NCI-H1417 treated with DMSO at 0.1 percent for 48 hours (cell line): ENCODE measurements at places on chromosomes 6 and 20.

- no peak for DNase-seq
These were observed 165.1 kb downstream of the SASH1 start for GRCh38 chr6:148507774-148508173.

- DNase-seq = no peak
These were observed 17.4 kb downstream of the MACROD2 start for GRCh38 chr20:14012671-14013070.

GRCh38 chr6:70846207-70846835 is 110.5 kb downstream of the B3GAT2 start:
- DNase-seq = no peak

- DNase-seq = no peak
These were observed 6.0 kb downstream of the MTFR2 start for GRCh38 chr6:136244061-136244616.

DNA sequence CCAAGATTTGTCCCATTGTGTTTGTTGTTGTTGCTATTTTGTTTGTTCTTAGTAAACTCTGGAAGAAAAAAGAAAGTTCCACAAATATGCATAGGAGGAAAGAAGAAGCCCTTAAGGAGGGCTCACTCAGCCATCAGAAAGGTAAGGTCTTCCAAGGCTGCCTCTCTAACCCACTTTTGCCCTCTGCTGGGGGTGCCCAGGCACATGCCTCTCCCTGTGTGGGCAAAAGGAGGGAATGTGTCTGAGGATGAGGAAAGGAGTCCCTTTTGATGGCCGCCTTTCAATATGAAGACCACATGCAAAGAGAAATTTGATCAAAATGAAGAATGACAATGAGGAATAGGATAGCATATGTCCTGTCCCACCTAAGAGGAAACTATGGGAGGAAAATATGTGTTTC is 248.2 kb upstream of the POU3F2 start:
- no peak for DNase-seq

GRCh38 chr6:63795006-63795405 is 159.4 kb downstream of the PHF3 start:
- DNase-seq = no peak

- DNase-seq = no peak
These were observed 167.4 kb downstream of the COL19A1 start for GRCh38 chr6:70033781-70034180.
